ENCODE measurements at places on chromosomes 16 and 17.

- DNase-seq: no peak
Measured at GRCh38 chr17:16439811-16440351, 24.5 kb downstream of the TRPV2 start.

DNA sequence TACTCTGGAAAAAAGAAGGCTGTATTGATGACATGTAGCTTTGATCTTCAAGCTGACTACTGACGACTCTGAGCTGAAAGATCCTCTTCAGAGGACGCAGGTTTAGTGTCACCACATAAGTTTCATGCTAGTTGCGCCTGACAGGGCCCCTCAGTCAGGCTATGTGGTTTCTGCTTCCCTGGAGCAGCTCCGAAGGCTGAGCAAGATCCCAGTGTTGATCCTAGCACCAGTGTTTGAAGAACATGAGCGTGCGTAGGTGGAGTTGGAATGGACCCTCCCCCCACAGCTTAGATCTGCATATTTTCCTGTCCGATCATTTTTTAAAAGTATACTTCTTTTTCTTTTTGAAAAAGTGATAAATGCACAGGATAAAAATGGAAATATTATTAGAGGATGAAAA is 17.3 kb downstream of the BANP start:
- no peak for DNase-seq

DNA sequence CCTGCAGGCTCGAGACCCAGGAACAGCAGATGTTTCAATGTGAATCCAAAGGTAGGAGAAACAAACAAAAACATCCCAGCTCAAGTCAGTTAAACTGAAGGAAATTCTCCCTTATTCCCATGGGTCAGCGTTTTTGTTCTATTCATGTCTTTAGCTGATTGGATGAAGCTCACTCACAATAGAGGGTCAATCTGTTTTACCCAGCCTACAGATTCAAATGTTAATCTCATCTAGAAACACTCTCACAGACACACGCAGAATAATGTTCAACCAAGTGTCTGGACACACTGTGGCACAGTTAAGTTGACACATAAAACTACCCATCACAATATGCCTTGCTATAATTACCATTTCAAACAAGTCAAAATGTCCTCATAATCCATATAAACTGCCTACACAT is 180.6 kb upstream of the CDH8 start:
- DNase-seq: no peak

DNA sequence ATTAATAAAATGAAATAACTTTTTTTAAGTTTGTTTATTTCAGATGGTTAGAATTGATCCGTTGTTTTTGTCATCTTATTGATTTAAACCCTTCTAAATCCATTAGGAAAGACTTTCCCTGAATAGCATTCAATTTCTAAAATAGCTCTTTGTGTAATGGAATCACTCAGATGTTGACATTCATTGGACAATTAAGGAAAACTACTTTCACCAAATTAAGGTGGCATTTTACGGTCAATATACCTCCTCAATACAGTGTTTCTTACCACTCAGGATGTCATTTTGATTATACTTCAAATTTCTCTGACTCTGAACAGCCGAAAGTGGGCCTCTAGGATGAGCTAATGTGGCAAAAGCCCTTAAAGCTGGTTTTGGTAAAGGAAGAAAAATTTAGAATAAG is 1.8 kb downstream of the ARL6IP1 start:
- DNase-seq: no peak

- no peak for DNase-seq
Measured at GRCh38 chr17:28473542-28473941, at the start of gene SLC13A2. Gene SLC13A2, plus strand, starts transcription at chr17:28473644. Its CDS starts 69 bp downstream, at chr17:28473713.

DNA sequence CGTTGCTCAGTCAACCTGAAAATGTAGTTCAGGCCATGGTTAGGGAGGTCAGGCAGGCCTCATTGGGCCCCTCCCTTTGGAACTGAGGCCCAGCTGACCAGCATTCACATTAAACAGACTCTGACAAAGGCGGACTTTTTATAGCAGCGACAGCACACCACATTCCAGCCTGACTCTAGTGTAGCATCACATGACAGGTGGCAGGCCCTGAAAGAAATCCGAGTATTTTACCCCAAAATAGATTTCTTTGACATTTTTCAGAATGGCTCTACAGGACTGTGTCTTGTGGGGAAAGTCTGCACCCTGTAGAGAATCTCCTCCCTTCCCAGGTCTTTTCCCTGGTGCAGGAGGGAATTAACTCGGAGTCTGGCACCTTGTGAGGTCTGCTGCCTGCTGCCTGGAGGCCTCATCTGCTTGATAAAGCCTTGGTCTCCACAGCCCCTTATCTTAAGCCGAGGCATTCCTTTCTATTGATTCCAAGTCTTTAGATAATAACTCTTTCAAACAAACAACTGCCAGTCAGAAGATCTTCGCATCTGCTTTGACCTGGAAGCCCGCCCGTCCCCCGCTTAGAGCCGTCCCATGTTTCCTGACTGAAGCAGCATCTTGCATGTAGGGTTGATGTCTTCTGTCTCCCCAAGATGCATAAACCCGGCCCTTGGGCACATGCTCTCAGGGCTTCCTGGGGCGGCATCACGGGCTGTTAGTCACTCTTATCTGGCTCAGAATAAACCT is 44.0 kb upstream of the CAPN15 start:
- DNase-seq: no peak

- DNase-seq: no peak
Measured at GRCh38 chr16:12575288-12575687, 228.4 kb downstream of the CPPED1 start.

- no peak for DNase-seq
Measured at GRCh38 chr16:89090669-89091426, 2.8 kb upstream of the ACSF3 start.

DNA sequence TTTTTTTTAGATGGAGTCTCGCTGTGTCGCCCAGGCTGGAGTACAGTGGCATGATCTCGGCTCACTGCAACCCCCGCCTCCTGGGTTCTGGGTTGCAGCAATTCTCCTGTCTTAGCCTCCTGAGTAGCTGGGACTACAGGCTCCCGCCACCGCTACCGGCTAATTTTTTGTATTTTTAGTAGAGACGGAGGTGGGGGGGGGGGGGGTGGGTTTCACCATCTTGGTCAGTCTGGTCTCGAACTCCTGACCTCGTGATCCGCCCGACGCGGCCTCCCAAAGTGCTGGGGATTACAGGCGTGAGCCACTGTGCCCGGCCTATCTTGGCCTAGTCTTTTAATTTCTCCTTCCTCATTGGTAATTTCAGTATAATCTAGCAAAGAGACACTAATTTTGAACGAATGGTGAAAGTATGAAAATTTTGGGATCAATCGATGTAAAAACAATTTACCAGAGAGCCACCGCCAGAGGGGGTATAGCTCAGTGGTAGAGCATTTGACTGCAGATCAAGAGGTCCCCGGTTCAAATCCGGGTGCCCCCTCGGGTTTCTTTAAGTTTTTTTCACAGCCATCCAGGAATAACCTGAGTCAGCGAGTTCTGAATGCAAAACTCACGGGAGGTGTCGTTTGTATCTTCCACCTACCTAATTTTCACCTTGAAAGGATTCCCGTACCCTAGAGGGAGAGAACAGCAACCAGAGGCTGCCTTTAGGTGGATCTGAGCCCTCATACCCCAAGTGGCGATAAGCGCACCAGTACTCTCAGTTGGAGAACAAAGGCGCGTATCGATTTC is 2.5 kb upstream of the LASP1 start:
- DNase-seq: no peak

GRCh38 chr17:6577686-6578263 is 21.4 kb upstream of the PITPNM3 start:
- DNase-seq: no peak

GRCh38 chr17:30997842-30998241 is 27.0 kb downstream of the RNF135 start:
- DNase-seq: no peak

DNA sequence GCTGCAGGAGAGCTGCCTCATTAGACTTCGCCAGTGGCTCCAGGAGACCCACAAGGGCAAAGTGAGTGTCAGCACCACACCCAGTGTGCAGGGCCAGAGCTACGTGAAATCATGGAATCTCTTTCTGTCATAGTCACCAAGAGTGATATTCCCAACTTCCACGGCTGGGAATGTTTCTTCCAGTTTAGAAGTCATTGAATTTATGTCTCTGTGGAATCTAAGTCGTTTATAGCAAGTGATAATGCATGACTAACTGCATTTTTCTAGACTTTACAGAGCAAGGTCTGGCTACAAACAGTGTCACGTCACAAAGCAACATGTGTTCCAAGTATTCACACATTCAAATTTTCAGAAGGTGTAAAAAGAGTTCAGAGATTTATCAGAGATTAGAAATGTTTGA is 55.5 kb downstream of the SEC14L1 start:
- DNase-seq: no peak

- no peak for DNase-seq
Measured at GRCh38 chr16:54493061-54493460, 206.5 kb upstream of the IRX3 start.

GRCh38 chr16:89581045-89581695 is 5.6 kb downstream of the CPNE7 start:
- no peak for DNase-seq
